Activated T-helper 1 cell treated with Interleukin-2 at 50 U/mL for 16 hours (primary cell): ENCODE measurements at places on chromosomes 11 and 22.

DNA sequence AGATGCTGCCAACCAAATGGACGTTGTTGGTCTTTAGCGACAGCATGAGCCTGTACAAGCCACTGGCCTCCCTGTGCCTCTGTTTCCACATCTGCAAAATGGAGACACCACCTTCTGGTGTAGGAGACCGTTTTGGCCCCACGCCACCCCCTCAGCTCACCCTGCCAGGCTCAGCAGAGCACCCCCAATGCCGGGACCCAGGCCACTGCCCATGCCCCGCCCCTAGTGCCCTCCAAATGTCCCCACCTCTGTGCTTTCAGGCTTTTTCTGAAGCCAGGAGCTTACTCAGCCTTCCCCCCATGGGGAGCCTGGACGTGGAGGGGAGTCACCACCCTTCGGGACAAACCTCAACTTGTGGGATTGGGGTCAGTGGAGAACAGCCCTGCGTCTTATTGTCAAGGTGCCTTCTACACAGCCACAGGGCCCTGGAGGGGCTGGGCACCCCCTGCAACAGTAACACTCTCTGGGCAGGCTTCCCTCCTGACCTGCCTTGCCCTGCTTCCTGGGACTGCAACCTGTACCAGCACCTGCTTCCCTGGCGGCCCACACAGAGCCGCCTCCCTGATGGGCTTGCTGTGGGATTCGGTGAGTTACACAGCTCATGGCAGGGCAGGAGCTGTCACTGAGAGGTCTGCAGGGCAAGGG lies 24.6 kb upstream of the RTL6 start:
- DNase-seq: no peak

DNA sequence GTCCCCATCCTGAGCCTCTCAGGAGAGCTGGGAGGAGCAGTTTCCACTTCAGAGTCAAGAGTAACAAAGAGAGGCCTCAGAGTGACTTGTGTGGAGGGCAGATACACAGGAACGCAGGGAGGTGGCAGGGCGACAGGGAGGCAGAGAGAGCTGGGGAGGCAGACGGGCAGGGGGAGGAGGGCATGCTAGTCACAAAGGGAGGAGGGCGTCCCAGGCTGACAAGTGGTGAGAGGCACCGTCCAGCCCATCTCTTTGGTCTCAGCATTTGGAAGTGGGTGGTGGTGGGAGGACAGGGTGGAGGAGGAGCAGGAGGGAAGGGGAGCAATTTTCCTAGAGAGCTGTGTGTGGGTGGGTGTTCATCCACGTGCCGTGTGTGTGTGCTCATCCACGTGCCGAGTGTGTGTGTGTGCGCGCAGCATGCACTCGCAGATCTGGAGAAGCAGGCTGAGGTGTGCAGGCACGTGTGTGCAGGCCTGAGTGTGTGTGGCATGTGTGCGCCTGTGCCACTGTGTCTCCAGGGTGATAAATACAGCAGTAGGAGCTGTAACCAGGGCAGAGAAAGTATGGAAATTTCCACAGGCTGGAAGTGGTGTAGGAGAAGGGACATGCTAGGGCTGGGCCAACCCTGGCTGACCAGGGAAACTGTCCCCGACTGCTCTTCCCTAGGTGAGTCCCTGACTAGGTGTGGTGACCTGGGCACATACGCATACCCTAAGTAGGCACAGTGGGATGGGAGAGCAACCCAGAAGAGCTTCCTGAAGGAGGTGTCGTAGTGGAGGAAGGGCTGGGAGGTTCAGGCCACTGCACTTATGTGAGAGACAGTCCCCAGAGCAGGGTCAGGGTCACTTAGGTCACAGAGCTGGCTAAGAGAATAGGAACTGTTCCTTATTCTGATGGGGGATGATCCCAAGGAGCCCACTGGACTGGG lies 7.3 kb upstream of the PDE2A start:
- DNase-seq: no peak

DNA sequence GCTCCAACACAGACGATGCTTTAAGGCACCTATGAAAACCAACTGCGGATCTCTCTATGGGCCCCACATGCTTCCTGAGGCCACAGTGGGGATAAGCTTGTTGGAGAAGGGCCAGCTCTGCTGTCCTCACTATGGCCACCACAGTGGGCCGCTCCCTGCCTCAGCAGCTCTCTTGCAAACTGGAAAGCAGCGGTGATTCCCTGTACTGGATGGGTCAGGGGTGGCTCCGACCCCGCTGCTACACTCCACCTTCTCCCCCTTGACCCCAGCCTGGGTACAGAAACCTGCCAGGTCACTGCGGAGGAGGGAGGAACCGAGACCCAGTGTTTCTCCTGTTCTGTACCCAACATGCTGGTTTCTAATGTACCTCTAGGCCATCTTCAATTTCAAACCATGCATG lies 403.9 kb downstream of the CTTN start:
- DNase-seq: no peak

GRCh38 chr11:126673319-126673718 lies 317.8 kb downstream of the ST3GAL4 start:
- DNase-seq: no peak

DNA sequence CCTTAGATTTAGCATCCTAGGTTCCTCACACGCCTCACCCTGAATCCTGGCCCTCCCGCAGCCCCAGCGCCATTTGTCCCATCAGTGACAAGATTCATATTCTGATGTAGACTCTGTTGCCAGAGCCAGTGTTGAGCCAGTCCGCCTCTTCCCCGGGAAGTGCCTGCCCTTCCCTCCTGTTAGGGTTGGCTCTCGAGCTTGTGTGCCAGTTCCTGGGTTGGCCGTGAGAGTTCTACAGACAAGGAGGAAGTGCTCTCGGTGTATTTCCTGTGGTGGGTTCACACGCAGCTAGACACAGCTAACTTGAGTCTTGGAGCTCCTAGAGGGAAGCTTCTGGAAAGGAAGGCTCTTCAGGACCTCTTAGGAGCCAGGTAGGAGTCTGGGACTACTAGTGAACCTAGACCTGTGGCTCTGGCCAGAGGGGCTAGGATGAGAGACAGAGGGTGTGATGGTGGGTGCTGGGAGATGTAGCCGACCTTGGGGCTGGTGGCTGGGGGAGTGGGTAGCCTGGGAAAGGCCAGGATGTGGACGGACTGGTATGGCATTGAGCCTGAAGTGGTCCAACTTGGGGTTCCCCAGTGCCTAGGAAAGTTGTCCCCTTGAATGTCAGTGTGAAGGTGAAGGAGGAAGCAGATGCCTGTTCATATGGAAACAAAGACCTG lies at the start of gene IL18BP:
Gene IL18BP, plus strand, starts transcription at position 261 of the 662 bp plus-strand sequence. CDS start 1,076 bp downstream, outside the sequence.
- DNase-seq: peak; percentile 7

DNA sequence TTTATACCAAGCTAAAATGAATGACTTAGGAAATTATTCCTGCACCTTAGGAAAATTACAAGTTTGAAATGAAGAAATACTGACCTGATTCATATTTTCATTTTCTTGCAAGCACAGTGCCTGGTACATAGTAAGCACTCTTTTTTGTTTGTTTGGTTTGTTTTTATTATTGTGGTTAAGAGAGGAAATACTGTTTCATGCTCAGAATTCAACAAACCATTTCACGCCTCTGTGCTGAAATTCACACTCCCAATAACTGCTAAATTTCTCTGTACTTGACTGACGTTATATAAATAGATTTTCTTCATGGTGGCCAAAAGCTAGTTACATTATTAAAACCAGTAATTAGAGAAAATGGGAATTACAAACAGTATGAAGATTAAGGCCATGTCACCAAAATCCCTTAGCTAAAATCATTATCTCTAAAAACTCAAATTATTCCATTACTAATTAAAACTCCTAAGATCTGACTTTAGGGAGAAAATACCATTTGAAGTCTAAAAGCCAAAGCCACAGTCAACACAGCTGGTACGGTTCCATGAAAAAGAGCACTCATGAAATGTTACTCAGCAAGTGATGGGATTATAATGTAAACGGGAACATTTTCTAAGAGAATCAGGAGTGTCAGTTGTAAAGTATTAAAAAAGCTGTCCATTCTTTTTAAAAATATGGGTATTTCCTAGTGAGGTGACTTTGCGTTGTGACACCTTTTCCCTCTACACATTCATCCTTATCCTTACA lies 77.8 kb upstream of the DDI1 start:
- DNase-seq: no peak

GRCh38 chr22:30824711-30825110 lies 130.0 kb downstream of the OSBP2 start:
- DNase-seq: no peak

- DNase-seq: no peak
Observed at GRCh38 chr22:37557321-37558001, 2.8 kb upstream of the CDC42EP1 start.

DNA sequence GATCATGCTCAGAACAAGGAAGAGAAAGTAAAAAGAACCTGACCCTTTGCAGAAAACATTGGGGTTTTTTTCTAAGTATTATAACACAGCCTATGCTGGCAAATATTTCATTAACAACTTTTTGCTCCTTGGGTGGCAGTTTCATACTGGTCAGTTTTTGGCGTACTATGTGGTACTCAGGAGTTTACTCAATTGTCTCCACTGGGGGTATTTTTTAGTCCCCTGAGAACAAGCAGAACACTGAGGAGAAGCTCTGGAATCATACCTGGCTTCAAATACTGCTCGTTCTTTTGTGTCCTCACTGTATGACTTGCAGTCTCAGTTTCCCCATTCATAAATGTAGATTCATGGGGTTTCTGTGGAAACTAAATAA lies 90.4 kb downstream of the SERGEF start:
- no peak for DNase-seq

GRCh38 chr22:43310311-43310710 lies 32.9 kb downstream of the SCUBE1 start:
- DNase-seq: no peak

- no peak for DNase-seq
Observed at GRCh38 chr22:42289671-42290541, 19.5 kb upstream of the TCF20 start.

- no peak for DNase-seq
Observed at GRCh38 chr11:61089806-61090491, 12.3 kb upstream of the CD5 start.

- DNase-seq: no peak
Observed at GRCh38 chr11:92978271-92979111, 9.0 kb downstream of the MTNR1B start.

GRCh38 chr11:123439616-123440015 lies 9.5 kb downstream of the GRAMD1B start:
- DNase-seq: no peak

DNA sequence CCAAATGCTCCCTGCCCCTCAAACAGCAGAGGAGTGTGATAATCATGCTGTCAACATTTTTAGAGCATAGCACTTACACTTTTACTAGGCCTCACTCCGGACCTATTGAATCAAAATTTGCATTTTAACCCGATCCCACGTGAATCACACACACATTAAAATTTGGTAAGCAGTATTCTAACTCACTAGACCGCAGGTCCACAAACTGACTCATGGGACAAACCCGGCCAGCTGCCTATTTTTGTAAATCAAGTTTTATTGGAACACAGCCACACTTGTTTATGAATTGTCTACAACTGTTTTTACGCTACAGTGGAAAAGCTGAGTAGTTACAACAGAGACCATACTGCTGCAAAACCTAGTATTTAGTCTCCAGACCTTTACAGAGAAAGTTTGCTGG lies 43.3 kb downstream of the SNX19 start:
- DNase-seq: no peak

DNA sequence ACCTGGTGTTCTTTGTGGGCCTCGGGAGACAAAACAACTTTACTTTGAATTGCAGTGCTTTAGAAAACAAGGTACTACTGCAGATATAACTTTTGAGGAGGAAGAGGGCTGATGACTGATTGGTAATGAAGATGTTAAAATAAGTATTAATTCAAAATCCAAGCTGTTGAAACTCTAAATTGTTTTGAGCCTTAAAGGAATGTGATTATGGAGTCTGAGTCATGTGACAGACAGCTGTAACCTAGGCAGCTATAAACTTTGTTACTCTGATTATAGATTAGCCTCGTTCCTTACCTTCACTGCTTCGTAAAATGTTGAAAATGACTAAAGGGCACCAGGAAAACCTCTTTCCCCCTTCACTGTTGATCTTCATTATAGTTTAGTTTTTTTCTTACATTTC lies 43.4 kb downstream of the MS4A2 start:
- DNase-seq: no peak

- no peak for DNase-seq
Observed at GRCh38 chr11:111846636-111847035, 24.7 kb downstream of the ALG9 start.

GRCh38 chr11:116933961-116934360 lies 96.5 kb upstream of the APOA1 start:
- DNase-seq: no peak

GRCh38 chr11:36775756-36776155 lies 177.7 kb upstream of the RAG2 start:
- DNase-seq: no peak

GRCh38 chr22:38745676-38746460 lies 9.9 kb downstream of the SUN2 start:
- DNase-seq: no peak

DNA sequence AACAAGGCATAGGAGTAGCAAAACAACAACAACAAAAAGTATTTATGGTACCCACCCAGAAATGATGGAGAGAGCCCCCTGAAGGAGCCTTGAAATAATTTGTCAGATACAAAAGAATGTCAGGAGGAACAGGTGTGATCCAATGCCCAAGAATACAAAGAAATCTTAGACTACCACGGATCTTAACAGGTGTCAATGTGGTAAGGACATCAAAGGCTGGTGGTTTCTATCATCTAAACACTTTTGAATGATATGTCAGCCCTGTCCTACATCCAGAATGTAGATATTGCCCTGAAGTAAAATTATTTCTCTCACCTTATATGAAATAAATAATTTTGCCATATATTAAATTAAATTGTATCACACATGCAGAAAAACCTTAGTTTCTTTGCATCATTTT lies 386.4 kb upstream of the ANO5 start:
- no peak for DNase-seq

GRCh38 chr22:49243965-49244364 lies 583.7 kb downstream of the BRD1 start:
- DNase-seq: no peak

- DNase-seq: no peak
Observed at GRCh38 chr11:12669930-12670329, 4.3 kb upstream of the TEAD1 start.

GRCh38 chr11:76669901-76670484 lies 554 bp downstream of the LRRC32 start:
- no peak for DNase-seq

GRCh38 chr11:34086554-34087283 lies 18.7 kb upstream of the NAT10 start:
- no peak for DNase-seq

- no peak for DNase-seq
Observed at GRCh38 chr11:117600234-117600783, 196.7 kb downstream of the DSCAML1 start.

DNA sequence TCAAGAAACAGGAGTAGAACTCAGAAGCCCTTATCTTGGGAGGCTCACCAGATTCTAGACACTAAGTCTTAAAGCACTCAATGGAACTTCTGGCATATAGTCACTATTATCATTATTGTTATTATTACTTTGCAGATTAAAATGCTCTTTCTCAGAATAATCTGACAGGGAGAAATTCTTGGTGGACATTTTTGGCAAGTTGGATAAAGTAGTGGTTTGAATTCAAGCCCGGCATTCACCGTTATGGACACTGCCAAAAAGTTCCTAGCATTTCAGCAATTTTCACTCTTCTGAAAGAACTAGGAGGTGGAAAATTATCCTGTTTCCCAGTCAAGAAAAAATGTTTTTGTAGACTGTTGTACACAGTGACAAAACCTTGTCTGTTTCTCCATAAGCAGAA lies 179.6 kb upstream of the ISX start:
- DNase-seq: no peak
